NCI-H2171 treated with DMSO at 0.1 percent for 48 hours (cell line): ENCODE measurements at places on chromosomes 2 and 18.
A peak's percentile ranks its signal among the peaks of the same experiment; 100 is the strongest.

DNA sequence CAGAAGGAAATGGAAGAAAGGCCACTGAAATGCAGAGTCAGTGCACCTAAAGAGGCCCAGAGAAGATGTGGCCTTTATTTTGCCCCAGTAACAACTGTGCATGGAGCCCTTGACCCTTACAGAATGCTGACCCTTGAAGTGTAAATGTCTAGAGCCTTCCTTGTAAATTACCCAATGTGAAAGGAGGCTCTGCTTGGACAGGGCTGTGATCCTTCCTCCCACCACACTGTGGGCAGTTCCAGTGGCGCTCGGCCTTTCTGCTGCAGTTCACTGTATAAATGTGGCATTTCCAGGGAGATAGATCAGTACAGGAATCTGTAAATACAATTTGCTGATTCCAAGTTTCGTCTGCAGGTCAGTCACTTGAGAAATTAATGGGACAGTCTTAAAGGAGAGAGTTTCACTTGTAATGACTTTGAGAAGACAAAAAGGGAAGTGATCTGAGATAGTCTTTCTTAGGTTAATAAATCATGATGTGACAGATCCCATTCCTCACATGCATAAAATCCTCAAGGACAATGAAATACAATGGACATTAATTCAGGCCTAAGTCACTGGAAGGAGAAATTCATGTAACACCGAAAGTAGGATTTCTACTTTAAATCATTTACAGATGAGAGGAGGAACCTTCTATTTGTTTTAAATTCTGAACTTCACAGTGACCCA lies 133.8 kb upstream of the LMAN1 start:
- DNase-seq, result no peak

DNA sequence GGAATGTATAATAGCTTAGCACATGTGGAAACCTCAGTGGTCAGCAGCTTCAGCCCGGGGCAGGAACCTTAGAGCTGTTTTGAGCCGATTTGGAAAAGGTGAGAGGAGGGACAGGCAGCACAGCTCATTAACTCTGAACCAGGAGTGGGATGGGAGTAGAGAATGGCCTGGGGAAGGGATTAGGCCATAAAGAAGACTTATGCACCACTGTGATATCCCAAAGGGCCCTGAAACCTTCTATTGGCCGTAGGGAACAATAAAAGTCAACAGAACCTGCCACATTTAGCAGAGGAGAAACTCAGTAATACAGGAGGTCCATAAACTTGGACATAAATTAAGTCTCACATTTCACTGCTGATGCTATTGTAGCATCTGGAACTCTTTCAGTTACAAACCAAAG lies 124.2 kb upstream of the REV1 start:
- DNase-seq, result no peak

- no peak for DNase-seq
Measured at GRCh38 chr2:128565441-128565840, 246.8 kb upstream of the HS6ST1 start.

DNA sequence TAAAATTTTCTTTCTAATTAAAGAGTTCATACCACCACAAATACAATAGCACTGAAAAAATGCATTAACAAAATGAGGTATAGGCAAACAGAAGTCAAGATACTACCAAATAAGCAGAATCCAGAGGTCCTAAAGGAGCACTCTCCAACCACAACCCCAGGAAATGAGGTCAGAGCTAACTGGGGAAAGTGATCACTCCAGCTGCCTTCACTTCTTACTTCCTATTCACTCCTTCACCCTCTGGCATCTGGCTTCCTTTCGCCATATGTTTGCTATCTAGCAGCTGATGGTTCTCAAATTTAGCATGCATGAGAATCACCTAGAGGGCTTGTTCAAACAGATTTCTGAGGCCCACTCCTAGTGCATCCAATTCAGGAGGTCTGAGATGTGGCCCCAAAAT lies 212.6 kb upstream of the ACVR2A start:
- DNase-seq, result peak; percentile 95

- no peak for DNase-seq
Measured at GRCh38 chr2:240404174-240404852, 31.1 kb upstream of the GPC1 start.

- no peak for DNase-seq
Measured at GRCh38 chr18:45723567-45724355, at the start of gene SLC14A1. Gene SLC14A1, plus strand, starts transcription at chr18:45724181. Its CDS starts 6,140 bp downstream, at chr18:45730321.

DNA sequence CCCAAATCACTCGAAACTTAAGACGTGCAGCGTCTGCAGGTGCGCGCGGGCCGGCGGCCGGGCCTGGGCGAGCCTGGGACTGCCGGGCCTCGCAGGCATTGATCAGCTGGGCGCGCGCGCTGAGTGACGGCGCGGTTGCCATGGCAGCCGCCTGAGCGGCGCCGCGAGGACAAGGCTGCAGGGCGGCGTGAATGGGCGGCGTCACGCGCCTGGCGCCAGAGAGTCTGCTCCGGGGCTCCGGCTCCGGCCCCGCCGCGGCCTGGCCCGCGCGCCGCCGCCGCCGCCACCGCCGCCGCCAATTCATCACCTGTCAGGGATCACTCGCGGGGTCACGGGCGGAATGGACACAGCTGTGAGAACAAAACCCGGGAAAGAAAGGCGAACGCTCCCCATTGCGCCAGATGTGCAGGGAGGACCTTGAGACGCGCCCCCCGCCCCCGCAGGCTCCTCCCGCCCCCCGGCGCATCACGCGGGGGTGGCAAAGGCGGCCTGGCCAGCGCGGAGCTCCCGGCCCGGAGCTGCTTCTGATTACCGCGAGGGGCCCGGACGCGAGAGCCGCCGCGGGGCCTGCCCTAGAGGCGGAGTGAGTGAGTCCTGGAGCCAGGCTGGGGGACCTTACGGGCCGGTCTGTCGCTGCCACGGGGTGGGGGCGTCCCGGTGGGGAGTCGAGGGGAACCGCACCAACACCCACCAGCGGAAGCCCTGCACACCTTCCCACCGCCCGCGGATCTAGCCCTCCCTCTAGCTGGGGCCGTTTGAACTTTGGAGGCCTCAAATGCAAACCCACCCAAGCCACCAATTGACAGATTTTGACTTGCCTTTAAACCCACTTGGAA lies 2.9 kb upstream of the ID2 start:
- DNase-seq, result peak; percentile 95

DNA sequence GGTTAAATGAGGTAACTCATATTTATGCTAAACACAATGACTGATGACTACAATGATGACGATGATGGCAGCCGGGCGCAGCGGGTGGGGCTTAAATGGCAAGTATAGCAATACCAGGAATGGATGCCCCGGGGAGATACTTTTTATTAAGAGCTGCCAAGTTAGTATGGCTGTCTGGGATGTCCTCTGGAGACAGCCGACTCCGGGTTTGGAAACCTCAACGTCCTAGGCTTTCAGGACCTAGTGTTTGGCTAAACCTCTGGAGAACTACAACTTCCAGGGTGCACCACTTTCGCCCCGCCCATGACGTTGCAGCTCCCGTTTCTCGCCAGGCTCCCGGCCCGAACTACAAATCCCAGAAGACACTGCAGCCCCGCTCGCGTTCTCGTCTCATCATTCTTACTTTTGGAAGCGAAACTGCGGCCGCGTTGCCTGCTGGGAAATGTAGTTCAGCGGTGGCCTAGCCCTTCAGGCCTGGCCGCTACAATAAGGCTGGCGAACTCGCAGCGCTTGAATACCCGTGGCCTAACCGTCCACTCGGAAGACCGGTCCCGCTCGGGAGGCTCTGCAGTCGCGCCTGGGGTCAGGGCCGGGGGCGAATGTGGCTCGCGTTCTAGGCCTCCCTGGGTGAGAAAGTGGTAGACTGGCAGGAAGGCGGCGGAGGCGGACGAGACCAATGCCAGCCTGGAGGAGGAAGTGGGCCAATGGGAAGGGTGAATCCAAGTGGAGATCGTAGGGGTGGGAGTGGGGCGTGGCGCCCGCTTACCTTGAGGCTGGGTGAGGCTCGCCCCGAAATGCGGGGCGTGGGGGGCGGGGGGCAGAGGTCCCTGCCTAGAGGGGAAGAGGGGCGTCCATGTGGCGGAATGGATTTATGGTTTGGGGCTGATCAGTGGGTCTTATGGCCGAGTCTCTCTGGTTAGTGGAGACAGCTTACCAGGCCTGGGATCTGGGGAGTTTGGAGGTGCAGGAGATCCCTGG lies at the start of gene SMARCAL1:
TSS of gene SMARCAL1 (plus strand) at position 463 of the 978 bp plus-strand sequence. CDS start 2,221 bp downstream, outside the sequence.
- peak; percentile 99 for DNase-seq

- no peak for DNase-seq
Measured at GRCh38 chr2:191202209-191202721, 42.9 kb upstream of the MYO1B start.

DNA sequence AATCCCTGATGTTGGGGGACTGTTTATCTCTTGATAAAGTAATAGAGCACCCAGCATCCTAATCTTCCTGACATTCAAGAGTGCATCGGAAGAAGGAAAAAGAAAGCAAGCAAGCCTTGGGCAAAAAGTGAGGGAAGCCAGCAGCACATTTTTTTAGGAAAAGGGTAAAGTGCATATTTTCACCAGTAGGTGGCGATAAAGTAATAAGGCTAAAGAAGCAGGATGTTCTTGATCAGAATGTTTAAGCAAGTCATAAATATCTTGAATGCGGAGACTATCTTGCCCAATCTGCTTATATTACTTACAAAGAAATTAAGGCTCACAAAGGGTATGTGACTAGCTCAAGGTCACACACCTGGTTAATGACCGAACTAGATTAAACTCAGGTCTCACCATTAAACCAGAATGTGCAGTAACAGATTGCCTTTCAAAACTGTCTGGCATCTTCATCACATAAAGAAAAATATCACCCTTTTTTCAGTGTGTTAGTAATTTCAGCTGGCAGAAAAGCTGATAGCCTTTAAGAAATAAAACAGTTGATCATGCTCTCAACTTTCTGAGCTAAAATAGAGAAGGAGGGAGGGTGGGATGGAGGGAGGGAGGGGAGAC lies 83.8 kb downstream of the VIT start:
- peak; percentile 63 for DNase-seq

- no peak for DNase-seq
Measured at GRCh38 chr18:3758531-3758930, 308.6 kb downstream of the TGIF1 start.

GRCh38 chr18:62632788-62633455 lies 82.4 kb upstream of the PHLPP1 start:
- no peak for DNase-seq

DNA sequence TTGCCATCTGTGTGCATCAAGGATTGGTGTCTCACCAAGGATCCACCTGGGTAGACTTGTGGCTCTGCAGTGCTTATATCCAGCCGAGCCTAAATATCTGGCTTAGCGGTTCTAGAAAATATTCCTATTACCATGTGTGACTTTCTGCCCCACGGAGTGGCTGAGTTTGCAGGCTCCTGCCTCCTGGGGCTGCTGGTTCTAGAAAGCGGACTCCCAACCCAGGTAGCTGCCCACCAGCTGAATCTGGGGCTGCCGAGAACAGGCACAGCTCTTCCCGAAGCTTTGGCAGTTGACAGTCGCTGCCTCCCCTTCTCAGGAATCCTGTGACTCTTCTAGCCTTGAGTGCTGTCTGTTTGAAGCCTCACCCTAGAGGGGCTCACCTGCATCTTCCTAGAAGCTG lies 104.6 kb downstream of the TPGS2 start:
- no peak for DNase-seq

DNA sequence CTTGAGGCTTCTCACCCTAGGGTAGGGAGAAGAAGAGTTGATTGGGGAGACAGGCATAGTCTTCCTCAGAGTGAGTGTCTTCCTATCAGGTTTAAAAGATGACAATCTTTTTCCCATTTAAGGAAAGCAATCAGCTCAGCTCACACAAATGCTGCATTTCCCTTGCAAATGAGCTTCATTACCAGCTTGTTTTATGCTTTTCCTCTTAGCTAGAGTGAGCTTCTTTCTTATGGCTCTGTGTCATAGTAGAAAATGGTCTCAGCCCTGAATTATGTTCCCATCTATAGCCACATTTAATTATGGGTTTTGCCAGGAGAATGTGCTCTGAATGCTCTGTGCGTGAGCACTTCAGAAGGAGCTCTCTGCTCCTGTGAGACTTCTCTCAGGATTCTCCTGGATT lies 112.8 kb upstream of the NCK2 start:
- no peak for DNase-seq

DNA sequence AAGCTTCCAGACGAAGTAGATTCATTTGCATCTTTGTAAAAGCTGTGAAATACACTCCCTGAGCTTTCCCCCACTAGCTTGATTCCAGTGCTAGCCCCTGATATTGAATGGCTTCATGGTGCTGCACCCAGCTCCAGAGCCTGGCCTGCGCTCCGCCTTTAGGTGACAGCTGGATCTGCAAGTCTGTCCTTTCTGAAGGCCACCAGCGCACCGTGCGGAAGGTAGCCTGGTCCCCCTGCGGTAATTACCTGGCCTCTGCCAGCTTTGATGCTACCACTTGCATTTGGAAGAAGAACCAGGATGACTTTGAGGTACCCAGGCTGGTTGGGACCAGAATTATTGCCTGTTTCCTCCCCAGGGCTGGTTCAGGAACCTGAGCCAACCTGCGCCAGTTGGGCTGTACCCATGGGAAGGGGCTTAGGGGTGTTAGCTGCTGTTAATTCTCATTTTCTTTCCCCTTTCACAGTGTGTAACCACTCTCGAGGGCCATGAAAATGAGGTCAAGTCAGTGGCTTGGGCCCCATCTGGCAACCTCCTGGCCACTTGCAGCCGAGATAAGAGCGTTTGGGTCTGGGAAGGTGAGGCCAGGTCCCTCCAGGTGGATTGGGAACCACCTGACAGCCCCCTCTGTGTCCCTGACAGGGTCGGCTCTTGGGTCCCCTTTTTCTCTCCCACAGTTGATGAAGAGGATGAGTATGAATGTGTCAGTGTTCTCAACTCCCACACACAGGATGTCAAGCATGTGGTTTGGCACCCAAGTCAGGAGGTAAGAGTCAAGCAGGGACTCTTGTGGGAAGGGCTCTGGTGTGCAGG lies 1.3 kb downstream of the CIAO1 start:
- DNase-seq, result peak; percentile 26

DNA sequence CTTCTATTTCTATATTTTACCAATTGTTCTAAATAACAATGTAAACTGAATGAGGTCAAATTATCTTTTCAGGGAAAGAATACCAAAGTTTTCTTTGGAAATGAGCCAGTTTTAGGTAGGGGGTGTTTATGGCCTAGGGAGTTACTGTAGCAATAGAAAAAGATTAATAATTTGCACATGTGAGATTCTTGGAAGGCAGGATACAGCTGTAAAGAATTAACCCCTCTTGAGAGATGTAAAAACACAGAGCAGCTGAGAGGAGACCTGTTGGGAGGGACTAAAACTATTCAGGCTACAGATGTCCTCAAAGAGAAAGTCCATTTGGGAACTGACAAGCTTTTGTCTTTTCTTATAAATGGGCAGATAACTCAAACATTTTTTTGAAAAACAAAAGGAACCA lies 182.2 kb downstream of the FIGN start:
- DNase-seq, result no peak

DNA sequence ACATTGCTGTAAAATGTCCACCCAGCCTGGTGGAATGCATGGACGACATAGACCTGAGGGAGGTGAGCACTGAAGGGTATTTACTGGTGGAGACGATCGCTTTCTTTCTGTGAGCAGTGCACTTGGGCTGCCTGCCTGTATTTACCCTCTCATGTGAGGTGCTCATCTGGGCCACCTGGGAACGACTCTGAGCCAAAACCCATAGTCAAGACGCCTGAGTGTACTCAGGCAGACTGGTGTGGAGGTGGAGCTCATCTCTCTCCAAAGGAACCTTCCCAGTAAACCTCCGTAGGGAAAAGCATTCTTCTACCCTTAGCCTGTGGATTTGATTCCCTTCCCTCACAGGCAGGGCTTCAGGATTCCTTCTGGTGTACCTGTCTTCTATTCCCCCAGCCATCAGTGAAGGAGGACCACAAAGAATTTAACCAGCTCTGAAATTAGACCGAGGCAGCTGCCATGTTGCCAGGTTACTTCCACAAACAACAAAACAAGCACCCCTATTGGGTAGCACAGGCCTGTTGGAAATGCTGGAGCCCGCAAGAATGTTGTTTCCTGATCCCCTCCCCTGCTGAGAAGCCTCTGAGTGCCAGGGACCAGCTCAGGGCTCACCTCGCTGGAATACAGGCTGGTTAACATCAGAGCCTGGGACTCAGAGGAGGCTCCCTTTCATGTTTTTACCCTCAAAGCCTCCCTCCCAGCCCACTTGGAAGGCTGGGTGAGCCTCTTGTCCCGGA lies 47.5 kb upstream of the TXNDC2 start:
- peak; percentile 73 for DNase-seq
